Cardiac muscle cell (in vitro differentiated cells and primary cell): ENCODE measurements at places on chromosomes 1 and 21.

GRCh38 chr1:68162761-68163160, 69.6 kb downstream of the WLS start:
- peaks cover 12% of the 10 kb centered on the region for H3K4me1 ChIP-seq
- no peaks in the 10 kb centered on the region for H3K36me3 ChIP-seq

DNA sequence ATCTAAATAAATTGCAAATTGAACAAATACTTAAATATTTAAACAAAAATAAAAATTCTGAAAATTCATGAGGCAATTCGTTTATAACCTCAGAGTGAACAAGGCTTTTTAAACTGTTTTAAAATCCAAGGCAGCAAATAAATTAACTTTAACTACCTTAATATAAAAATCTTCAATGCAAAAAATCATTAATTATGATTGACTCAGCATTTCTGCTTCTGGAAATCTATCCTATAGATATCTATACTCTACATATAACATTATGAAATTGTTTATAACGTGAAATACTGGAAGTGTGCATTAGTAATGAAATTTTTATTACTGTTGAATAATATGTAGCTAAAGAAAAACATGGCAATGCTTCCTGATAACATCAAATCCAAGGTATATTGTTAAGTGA, 92.4 kb downstream of the ADAMTS1 start:
- no peaks in the 10 kb centered on the region for H3K36me3 ChIP-seq
- no peak for DNase-seq
- H3K4me1 ChIP-seq, result no peaks in the 10 kb centered on the region
- no peak overlapping the region for H3K4me3 ChIP-seq

- no peak overlapping the region for H3K27ac ChIP-seq
- no peak for DNase-seq
- no peak overlapping the region for H3K4me3 ChIP-seq
- no peaks in the 10 kb centered on the region for H3K27me3 ChIP-seq
- H3K4me1 ChIP-seq, result no peaks in the 10 kb centered on the region
Observed at GRCh38 chr1:73789965-73790364, 408.0 kb downstream of the LRRIQ3 start.

- H3K4me1 ChIP-seq, result no peaks in the 10 kb centered on the region
- H3K27ac ChIP-seq, result no peak overlapping the region
- no peak for DNase-seq
- no peaks in the 10 kb centered on the region for H3K36me3 ChIP-seq
- H3K27me3 ChIP-seq, result no peaks in the 10 kb centered on the region
- H3K4me3 ChIP-seq, result no peak overlapping the region
Observed at GRCh38 chr1:42504535-42505128, 41.5 kb downstream of the CCDC30 start.

DNA sequence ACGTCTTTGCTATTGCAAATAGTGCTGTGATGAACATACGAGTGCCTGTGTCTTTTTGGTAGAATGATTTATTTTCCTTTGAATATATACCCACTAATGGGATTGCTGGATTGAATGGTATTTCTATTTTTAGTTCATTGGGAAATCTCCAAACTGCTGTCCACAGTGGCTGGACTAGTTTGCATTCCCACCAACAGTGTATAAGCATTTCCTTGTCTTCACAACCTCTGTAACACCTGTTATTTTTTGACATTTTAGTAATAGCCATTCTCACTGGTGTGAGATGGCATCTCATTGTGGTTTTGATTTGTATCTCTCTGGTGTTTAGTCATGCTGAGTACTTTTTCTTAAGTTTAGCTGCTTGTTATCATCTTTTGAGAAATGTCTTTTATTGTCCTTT, 215.0 kb downstream of the FMN2 start:
- peaks cover 3% of the 10 kb centered on the region for H3K4me1 ChIP-seq
- no peak overlapping the region for H3K27ac ChIP-seq
- no peaks in the 10 kb centered on the region for H3K27me3 ChIP-seq
- DNase-seq, result no peak

DNA sequence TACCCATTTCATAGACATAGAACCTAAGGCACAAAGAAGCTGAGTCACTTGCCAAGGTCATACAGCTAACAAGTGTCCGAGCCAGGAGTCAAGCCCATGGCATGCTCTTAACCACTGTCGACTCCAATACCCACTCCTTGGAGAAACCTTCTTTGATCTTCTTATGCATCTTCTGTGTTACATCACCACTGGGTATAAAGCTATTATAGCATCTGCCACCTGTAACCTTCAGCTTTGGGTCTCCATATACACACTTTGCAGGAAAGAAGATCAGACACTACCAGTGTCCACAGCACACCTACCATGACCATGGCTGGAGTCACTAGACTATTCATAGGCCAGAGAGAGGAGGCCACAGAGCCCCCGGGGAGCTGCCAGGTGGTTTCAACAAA, 29.1 kb downstream of the GPA33 start:
- H3K27me3 ChIP-seq, result no peaks in the 10 kb centered on the region
- DNase-seq, result no peak
